ENCODE measurements at places on chromosomes 13 and 19.

DNA sequence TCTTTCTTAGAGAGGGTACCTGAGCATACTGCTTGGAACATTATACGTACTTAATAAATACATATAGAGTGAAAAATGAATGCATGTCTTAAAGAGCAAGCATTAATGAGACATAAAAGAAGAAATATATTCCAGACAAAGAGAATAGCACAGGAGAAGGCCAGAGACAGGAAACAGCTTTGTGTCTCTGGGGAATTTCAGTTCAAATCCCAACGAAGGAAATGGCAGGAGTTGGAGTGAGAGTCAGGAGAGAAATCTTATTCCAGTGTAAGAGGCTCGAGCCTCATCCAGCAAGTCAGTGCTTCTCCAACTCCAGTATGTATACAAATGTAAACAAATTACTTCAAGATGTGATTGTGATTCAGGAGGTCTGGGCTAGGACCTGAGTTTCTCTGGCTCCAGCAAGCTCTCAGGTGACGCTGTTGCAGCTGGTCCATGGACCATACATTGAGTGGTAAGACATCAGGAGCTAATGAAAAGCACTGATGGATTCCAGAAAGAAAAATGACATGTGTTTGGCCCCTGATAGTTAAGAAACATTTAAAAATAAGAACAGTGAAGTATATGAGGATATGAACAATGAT, 108.2 kb downstream of the RAP2A start:
- no peak for DNase-seq

- DNase-seq, result no peak
Observed at GRCh38 chr13:58617880-58618665, 986.5 kb downstream of the PCDH17 start.

DNA sequence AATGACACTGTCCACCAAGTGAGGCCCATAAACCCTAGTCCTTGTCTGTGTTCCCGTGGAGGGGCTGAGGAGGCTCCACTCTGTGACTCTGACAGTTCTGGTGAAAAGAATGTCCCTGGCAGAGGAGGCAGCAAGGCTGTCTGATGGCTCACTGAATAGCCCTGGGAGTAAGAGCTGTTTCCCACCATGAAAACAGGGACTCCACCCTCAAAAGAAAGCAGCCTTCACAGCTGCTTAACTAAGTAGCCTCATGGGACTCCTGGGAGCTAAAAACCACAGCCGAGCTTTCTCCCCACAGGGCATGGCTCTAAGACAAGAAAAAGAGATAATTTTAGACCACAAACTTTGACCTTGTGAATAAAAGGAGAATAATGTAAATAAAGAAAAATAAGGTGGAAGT, 135.1 kb upstream of the FRY start:
- no peak for DNase-seq

DNA sequence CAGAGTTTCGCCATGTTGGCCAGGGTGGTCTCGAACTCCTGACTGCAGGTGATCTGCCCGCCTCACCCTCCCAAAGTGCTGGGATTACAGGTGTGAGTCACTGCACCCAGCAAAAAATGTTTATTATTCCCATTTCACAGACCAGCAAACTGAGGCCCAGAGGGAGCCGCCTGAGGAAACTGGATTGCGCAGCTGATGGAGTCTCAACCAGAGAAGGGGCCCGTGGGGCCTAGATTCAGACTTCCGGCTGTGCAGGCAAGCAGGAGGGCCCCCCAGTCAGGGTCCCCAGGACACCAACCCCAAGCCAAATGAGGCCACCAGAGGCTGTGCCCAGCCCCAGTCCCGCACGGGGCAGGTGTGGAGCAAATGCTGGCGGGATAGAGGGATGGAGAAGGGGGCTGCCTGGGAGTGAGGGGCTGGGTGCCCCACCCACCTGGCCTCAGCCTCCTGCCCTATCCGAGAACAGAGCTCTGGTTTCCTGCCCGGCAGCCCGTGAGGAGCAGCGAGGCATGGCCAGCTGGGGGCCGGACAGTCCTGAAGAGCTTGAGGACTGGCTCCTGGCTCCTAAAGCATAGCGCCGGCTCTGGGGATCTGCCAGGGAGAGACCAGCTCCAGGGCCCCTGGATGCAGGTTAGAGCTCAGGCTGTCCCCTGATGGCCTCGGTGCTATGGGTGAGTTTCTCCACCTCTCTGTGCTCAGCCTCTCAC, 22.0 kb downstream of the MISP start:
- DNase-seq, result no peak

GRCh38 chr19:51689751-51690453, 3.2 kb upstream of the SPACA6 start:
- DNase-seq, result peak; percentile 22

GRCh38 chr13:76271728-76272232, 614.4 kb downstream of the KCTD12 start:
- no peak for DNase-seq

DNA sequence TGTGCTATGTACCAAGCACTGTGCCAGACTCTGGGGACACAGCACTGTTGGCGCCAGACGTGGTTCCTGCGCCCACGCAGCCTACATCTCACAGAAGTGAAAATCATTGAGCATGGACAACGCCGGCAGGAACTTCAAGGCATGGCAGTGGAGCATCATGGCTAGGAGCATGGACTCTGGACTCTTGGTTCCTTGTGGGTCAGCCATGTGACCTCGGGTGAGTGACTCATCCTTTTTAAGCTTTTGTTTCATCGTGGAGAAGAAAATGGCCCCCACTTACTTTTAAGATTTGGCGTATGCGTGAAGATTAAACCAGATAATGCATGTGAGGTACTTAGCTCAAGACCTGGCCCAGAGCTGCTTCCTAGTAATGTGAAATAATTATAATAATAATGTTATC, 988.5 kb downstream of the UQCRFS1 start:
- no peak for DNase-seq

GRCh38 chr19:43700395-43701000, 15.4 kb upstream of the IRGC start:
- DNase-seq, result peak; percentile 57

- no peak for DNase-seq
Observed at GRCh38 chr13:73369095-73369494, 310.3 kb downstream of the KLF5 start.
